Muscle of leg (tissue), 16 donors: ENCODE measurements at places on chromosomes 2 and 18.

- no peak for DNase-seq
These were observed 141.6 kb downstream of the RTP5 start for GRCh38 chr2:242011167-242011513.

DNA sequence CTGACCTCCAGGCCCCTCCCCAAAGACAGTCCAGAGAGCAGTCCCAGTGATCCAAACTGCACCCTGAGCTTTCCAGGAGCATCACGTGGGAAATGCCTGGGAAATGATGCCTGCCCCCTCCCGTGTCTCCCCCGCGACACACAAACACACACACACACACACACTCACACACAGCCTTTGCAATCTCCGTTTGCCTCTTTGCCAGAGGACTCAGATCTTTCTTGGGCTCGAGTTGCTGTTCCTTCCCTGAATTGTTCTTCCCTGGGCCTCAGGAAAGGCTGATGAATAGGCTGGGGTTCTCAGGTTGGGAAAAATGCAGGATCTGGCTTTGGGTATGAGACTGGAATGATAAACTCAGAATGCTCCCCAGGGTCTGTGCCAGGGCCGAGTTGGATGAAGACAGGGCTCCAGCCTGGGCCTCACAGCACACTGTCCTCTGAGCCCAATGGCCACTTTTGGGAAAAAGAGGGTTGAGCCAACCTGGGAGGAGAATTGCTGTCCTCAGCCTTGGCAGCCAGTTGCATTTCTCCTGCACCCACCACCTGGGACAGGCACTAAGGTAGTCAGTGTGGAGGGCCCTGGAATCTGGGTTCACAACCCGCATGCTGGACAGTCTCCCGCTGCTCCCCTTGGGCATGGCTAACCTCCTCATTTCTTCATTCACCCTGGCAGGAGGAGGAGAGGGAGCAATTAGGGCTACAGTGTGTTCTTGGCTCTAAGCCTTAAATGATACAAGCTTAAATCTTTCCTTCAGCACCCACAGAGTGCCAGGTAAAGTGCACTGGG, 43.9 kb upstream of the ATP6V1B1 start:
- no peak for DNase-seq

- no peak for DNase-seq
These were observed 514 bp upstream of the EPB41L5 start for GRCh38 chr2:120012363-120012762.

DNA sequence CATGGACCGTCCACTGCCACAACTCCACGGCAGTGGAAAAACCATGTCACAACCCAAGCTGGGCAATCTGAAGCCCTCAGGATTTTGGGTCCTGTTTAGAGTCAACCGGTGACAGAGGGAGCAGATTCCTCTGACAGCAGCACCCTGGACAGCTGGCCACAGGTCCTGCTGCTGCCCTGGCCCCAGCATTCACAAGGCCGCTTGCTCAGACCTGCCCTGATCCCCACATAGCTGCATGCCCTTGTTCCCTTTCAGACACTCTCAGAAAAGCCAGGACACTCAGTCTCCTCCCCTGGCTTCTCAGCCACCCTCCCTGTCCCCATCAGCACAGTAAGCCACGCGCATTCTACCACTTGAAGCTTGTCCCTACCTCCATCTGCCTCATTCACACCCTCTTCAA, 1.6 kb downstream of the COPS9 start:
- DNase-seq = no peak

DNA sequence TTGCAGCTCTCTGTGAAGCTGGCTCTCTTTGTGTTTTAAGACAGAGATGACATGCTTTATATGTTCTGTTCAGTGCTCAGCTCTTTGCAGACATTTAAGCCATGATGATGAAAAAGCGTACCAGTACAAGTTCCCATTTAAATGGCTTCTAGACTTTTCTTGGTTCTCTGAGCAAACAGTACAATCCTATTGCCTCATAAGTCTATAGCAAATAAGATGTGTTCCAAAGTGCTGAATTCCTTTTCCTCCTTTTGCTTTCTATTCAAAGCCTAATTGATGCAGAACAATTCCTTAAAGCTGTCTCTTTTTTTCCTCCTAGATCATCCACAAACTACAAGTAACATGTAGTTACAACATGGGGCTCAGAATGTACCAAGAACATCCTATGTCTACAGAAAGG, 168.8 kb upstream of the SPATS2L start:
- DNase-seq = no peak
